ENCODE measurements at places on chromosomes 5 and 9. TPM values are rescaled to one million over a fixed set of nuclear protein-coding genes. Genes with fewer than 3 reads are reported as not detected.

Gene SIT1
- not detected for total RNA-seq

- DNase-seq: no peak
Observed at GRCh38 chr5:93076566-93076965, 504.5 kb downstream of the NR2F1-AS1 start.

GRCh38 chr5:106755066-106755465 is 915.7 kb downstream of the EFNA5 start:
- DNase-seq: no peak

Gene SPINK4
- not detected for total RNA-seq

Gene PTPRD
- not detected for total RNA-seq

All from HFFc6 (cell line).